NCI-H1105 (cell line): ENCODE measurements at places on chromosomes 1 and 21.

DNA sequence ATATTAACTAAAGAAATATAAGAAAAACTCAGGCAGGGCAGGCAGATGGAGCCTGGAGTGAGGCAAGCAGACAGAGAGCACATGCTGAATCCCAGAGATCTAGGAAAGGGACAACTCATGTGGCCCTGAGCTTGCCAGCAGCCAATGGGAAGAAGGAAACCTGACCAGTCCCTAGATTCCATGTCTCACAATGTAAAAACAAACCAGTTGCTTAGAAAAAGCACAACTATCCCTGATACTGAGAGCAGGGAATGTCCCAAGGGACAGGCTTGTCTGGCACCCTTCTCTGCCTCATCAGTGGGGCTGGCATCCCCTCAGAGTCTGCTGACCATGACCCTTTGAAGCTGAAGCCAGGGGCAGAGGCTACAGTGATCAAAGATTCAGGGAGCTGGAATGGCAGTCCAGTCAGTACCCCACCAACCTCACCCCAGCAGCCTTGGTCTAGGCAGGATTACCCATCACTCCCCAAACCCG, 27.8 kb downstream of the HSPG2 start:
- no peak for DNase-seq

GRCh38 chr21:32917362-32918135, 108.2 kb upstream of the OLIG2 start:
- DNase-seq = no peak

DNA sequence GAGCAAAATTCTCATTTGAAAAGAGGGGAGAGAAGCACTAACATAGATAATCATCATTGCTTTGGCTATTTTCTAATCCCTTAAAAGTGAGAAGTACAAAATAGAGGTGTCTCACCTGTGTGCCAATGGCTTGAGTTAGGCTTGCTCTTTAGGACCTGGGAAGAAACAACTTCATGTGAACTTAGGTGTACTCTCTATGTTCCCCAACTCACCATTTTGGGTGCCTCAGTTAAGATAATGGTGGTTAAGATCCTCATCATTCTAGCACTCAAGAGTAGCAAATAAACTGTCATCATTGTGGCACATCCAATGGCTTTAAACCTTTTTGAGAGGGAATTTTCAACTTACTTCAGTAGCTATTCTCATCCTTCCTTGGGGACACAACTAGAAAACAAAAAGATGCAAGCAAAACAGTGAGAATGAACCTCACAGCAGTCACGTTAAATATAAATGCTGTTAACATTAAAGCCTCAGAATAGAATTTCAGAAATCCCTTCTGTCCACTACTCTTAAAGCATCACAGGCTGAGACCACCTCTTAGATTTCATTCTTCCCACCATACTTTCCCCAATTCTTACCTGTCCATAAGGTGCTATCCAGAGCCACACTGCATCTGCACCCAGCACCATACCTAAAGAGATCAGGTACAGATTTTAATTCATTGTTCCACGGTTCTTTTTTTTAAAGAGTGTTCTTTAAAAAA, 1.2 kb downstream of the GAS5 start:
- DNase-seq = no peak

DNA sequence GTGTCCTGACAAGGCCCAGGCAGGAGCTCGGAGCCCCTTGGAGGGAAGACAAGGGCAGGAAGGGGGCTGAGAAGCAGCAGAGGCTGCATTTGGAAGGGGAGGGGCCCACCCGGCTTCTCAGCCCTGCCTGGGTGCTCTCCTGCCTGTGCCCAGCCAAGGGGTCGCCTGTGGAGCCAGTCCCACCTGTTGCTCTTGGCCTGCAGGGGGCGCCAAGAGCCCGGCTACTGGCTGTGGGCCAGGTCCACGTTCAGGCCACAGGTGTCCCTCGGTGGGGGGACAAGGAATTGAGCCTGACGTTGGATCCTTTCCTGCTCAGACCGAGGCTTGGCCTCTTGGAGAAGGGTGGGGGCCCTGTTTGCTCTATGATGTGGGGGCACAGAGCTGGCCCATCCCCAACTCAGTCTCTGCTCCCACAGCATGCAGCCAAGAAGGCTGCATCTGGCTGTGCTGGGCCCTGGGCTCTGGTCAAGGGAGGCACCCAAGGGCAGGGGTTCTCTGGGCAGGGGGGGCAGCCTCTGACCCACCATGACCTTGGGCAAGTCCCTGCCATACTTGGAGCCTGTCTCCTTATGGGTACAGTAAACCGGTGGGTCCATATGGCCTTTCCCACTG, 10.9 kb downstream of the WNT4 start:
- DNase-seq = peak; percentile 38

- no peak for DNase-seq
Observed at GRCh38 chr1:223378754-223379153, 14.5 kb upstream of the CCDC185 start.

GRCh38 chr1:44672961-44673674, 1.2 kb downstream of the TMEM53 start:
- DNase-seq = no peak

DNA sequence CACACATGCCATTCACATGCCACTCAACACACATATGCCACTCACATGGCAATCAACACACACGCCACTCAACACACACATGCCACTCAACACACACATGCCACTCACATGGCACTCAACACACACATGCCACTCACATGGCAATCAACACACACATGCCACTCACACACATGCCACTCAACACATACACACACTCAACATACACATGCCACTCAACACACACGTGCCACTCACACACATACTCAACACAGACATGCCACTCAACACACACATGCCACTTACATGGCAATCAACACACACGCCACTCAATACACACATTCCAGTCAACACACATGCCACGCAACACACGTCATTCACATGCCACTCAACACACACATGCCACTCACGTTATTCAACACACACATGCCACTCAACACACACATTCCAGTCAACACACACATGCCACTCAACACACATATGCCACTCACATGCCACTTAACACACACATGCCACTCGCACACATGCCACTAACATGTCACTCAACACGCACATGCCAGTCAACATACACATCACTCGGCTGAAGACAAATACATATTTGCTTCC, 182.9 kb downstream of the NPHP4 start:
- DNase-seq = no peak

DNA sequence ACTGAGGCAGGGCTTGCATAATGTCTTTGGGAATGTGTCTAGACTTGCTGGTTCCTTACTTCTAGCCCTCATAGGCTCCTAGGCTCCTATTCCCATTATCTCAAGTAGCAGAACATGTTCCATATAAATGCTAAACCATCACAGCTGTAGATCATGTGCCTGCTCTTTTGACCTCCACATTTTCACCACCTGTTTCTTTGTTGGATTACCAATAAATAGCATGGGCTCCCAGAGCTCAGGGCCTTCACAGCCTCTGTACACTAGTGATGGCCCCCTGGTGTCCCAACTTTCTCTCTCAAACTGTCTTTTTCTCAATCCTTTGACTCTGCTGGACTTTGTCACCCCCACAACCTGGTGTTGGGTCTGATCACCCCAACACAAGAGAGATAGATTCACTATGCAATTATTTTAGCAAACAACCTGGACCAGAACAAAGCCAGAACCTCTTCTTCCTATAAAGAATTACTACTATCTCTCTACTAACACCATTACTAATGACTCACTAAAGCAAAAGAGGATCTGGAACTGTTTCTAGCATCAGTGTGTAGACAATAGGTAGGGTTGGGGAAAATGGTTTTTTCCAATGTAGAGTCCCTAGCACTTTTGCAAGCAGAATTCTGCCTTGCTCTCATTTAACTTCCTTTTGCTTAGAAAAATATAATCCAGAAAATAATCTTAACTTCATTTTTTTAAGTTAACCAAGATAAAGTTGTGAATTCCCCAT, 51.7 kb downstream of the WLS start:
- no peak for DNase-seq

DNA sequence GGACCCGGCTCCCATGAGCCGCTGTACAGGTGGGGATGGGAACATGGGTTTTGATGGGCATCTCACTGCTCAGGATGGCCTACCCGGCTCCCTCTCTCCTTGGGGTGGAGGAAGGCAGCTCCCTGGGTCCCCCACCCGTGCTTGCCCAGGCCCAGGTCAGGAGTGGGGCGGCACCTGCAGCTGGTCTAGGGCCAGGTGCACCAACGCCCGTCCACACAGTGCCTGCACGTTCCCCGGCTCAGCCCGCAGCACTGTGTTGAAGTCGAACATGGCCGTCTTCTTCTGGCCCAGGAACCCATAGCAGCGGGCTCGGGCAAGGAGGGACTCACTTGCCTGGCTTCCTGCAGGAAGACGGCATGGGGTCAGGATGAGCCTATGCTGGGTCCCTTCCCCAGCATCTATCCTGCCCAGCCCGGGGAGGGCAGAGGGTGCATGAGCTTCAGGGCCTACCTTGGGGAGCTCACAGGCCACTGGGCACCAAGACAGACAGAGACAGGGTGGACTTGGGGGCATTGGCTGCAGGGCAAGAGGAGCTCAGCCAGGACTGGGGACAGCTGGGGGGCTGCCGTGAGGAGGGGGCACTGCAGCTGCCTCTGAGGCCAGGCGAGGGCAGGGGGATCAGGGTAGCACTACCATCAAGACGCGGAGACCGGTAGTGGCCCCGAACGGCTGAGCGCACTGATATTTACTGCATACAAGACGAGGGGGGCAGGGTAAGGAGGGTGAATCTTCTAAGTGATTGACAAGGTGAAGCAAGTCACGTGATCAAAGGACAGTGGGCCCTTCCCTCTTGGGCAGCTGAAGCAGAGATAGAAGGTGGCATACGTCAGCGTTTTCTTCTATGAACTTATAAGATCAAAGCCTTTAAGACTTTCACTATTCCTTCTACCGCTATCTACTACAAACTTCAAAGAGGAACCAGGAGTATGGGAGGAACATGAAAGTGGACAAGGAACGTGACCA, 17.8 kb downstream of the TTC34 start:
- no peak for DNase-seq

DNA sequence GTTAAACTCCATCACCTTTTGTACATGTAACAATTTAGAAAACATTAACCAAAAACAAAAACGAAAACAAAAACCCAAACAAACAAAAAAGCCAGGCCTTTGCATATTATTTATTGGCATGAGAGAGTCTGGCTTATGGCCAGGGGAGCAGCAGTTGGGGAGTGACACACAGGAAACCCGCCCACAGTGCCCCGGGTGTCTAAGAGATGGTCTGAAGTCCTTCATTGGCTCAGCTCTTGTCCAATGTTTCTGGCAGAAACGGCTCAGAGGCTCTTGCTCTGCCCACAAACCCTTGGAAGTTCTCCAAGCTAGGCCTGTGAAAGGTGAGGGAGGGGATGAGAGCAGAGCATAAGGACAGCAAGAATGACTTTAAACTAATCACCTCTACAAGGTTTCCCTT, 131.5 kb downstream of the CNIH3 start:
- DNase-seq = no peak

GRCh38 chr1:18724801-18725200, 94.2 kb downstream of the PAX7 start:
- no peak for DNase-seq

DNA sequence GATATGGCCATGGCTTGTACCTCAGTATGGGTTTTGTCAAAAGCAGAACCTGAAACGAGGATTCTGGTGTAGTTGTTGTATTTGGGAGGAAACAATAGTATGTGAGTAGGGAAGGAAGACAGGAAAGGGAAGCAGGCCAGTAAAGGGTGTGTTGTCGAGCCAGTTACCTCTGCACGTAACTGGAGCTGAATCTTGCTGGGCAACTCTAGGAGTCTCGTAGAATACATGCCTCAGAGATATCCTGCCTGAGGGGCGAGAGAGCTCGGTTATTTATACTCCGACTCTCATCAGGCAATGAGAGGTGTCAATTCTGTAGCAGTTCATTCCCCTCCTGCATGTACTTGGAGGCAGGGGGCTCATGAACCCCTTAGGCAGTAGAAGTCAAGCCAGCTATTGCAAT, 45.9 kb upstream of the KIF26B start:
- DNase-seq = no peak

GRCh38 chr21:28268685-28269084, 724.0 kb downstream of the LTN1 start:
- no peak for DNase-seq

- DNase-seq = no peak
Observed at GRCh38 chr1:36769886-36770830, 264.2 kb downstream of the GRIK3 start.

DNA sequence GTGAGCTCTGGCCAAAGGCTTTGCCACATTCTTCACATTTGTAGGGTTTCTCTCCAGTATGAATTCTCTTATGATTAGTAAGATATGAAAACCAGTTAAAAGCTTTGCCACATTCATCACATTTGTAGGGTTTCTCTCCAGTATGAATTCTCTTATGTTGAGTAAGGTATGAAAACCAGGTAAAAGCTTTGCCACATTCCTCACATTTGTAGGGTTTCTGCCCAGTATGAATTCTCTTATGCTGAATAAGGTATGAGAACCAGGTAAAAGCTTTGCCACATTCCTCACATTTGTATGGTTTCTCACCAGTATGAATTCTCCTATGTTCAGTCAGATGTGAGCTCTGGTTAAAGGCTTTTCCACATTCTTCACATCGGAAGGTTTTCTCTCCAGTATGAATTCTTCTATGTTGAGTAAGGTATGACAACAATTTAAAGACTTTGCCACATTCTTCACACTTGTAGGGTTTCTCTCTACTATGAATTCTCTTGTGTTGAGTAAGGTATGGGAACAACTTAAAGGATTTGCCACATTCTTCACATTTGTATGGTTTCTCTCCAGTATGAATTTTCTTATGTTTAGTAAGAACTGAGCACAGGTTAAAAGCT, 20.7 kb downstream of the ZNF695 start:
- DNase-seq = no peak

- DNase-seq = no peak
Observed at GRCh38 chr1:79849388-79849787, 842.9 kb upstream of the ADGRL4 start.

DNA sequence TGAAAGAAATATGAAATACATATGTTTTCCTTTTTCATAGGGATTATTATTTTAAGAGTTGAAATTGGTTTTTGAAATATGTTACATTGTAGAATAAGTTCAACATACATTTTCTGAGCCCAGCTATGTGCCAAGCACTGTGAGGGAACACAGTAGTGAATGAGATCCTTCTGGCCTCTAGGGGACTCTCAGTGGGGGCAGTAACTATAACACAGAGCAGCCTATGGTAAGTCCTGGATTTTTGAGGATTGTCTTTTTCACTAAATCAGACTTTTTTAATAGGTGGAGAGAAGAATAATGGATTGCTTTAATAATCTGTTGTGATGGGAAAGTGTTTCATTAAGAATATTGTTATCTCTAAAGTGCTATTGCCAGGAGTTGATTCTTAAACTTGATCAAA, 2.4 kb downstream of the DNAJC6 start:
- DNase-seq = no peak

GRCh38 chr1:190452272-190452848, 25.3 kb downstream of the BRINP3 start:
- DNase-seq = no peak

GRCh38 chr1:53695116-53695515, 43.8 kb downstream of the GLIS1 start:
- DNase-seq = no peak

GRCh38 chr1:211469938-211470529, 21.9 kb downstream of the RD3 start:
- DNase-seq = peak; percentile 85

DNA sequence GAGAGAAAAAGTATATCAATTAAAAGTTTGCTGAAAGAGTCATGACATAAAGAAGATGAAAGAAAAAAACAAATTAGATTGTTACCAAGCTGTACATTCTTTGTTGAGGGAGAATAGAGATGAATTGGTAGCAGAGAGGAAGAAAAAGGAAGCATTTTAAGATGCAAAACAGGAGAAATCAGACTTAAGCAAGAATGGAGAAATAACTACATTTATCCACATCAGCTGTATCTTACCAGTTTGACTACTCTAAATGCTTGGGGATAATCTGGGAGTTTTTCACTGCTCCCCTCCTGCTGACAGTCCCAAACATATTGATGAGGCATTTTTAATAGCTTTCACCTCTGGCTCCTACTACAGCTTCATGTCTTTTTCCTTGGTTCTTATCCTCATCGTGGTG, 16.8 kb upstream of the PTPRC start:
- no peak for DNase-seq
